ENCODE measurements at places on chromosomes 4 and X. TPM values are rescaled to one million over a fixed set of nuclear protein-coding genes. Genes with fewer than 3 reads are reported as not detected.

SLC10A4 gene
- total RNA-seq, result 0.24 TPM

PIR gene
- total RNA-seq, result 45.0 TPM

HSFX2 gene
- total RNA-seq, result 0.77 TPM

ANAPC10 gene
- total RNA-seq, result 34.9 TPM

TECRL gene
- total RNA-seq, result not detected

OTUD6A gene
- not detected for total RNA-seq

VEGFD gene
- total RNA-seq, result 0.46 TPM

DNA sequence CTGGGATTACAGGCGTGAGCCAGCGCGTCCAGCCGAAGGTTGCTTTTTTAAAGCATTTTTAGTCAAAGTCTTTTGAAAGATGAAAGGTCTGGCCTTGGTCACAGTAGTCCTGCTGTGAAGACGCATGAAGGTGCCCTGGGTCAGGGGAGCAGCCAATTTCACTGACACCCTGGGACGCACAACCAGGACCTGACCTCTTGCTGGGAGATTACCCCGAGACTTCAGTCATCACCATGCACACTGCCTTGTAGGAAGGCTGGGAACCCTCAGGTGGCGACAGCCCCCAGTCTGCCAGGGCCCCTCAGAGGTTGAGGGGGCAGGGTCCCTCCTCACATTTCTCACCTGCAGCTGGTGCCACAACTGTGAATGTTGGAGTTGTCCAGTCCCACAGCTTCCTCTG lies 53.2 kb downstream of the CPLX1 start:
- H3K27ac ChIP-seq, result no peak overlapping the region
- no peak for DNase-seq
- no peak overlapping the region for H3K4me3 ChIP-seq
- no peaks in the 10 kb centered on the region for H3K4me1 ChIP-seq

GRCh38 chrX:106263817-106264216 lies 95.7 kb downstream of the PWWP3B start:
- no peaks in the 10 kb centered on the region for H3K36me3 ChIP-seq
- no peaks in the 10 kb centered on the region for H3K27me3 ChIP-seq
- no peak overlapping the region for H3K4me3 ChIP-seq
- no peak overlapping the region for H3K27ac ChIP-seq

- DNase-seq, result no peak
- no peak overlapping the region for H3K4me3 ChIP-seq
- no peaks in the 10 kb centered on the region for H3K36me3 ChIP-seq
- no peak overlapping the region for H3K27ac ChIP-seq
- peaks cover 9% of the 10 kb centered on the region for H3K4me1 ChIP-seq
Observed at GRCh38 chrX:17405225-17405969, 30.4 kb downstream of the NHS start.

- DNase-seq, result no peak
- no peak overlapping the region for H3K4me3 ChIP-seq
- no peaks in the 10 kb centered on the region for H3K36me3 ChIP-seq
- peaks cover 4% of the 10 kb centered on the region for H3K4me1 ChIP-seq
- H3K27ac ChIP-seq, result no peak overlapping the region
Observed at GRCh38 chr4:81923140-81923539, 450.7 kb downstream of the HNRNPD start.

- H3K4me1 ChIP-seq, result no peaks in the 10 kb centered on the region
- no peaks in the 10 kb centered on the region for H3K36me3 ChIP-seq
- DNase-seq, result no peak
- no peaks in the 10 kb centered on the region for H3K27me3 ChIP-seq
- no peak overlapping the region for H3K4me3 ChIP-seq
Observed at GRCh38 chrX:74680836-74681235, 66.4 kb upstream of the RLIM start.

GRCh38 chrX:29652484-29652883 lies 562.9 kb upstream of the MAGEB2 start:
- DNase-seq, result no peak
- H3K4me3 ChIP-seq, result no peak overlapping the region
- no peaks in the 10 kb centered on the region for H3K27me3 ChIP-seq
- no peaks in the 10 kb centered on the region for H3K36me3 ChIP-seq
- no peak overlapping the region for H3K27ac ChIP-seq

GRCh38 chr4:25860586-25861279 lies 2.1 kb downstream of the SEL1L3 start:
- no peaks in the 10 kb centered on the region for H3K36me3 ChIP-seq
- peaks cover 31% of the 10 kb centered on the region for H3K4me1 ChIP-seq
- peaks cover 24% of the 10 kb centered on the region for H3K27me3 ChIP-seq
- H3K27ac ChIP-seq, result no peak overlapping the region
- H3K4me3 ChIP-seq, result no peak overlapping the region

DNA sequence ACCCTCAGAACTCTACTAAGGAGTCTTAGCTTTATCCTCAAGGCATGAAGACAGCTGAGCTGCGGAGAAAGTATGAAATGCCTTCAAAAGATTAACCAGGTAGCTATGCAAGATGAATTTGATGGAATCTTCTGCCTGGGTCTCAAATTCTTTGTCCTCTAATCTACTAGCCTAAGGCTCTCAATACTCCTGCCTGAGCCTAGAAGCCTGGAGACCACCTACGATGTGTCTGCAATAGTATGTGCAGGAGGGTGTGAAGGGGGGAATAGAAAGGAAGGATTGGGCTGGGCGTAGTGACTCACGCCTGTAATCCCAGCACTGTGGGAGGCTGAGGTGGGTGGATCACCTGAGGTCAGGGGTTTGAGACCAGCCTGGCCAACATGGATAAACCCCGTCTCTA lies 178.2 kb upstream of the GPC4 start:
- no peaks in the 10 kb centered on the region for H3K4me1 ChIP-seq
- no peak overlapping the region for H3K4me3 ChIP-seq
- no peak for DNase-seq
- H3K27ac ChIP-seq, result no peak overlapping the region

DNA sequence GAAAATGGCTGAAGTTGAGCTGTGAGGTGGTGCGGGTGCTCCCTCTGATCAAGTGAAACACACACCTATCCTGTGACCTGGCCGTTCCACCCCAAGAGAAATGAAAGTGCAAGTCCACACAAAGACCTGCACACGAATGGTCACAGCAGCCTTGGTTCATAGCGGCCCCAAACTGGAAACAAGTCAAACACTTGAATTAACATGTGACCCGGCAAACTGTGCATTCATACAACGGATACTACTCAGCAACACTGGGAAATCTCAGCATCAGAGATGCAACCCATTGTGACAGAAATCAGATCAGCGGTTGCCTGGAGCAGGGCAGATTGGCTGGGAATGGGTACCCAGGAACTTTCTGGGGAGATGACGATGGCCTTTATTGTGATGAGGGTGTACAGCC lies 7.6 kb downstream of the G6PD start:
- no peaks in the 10 kb centered on the region for H3K27me3 ChIP-seq
- no peaks in the 10 kb centered on the region for H3K4me1 ChIP-seq
- no peak overlapping the region for H3K4me3 ChIP-seq
- no peaks in the 10 kb centered on the region for H3K36me3 ChIP-seq
- H3K27ac ChIP-seq, result no peak overlapping the region
- no peak for DNase-seq

All from neural progenitor cell (in vitro differentiated cells).